ENCODE measurements at places on chromosomes 2 and 18.

DNA sequence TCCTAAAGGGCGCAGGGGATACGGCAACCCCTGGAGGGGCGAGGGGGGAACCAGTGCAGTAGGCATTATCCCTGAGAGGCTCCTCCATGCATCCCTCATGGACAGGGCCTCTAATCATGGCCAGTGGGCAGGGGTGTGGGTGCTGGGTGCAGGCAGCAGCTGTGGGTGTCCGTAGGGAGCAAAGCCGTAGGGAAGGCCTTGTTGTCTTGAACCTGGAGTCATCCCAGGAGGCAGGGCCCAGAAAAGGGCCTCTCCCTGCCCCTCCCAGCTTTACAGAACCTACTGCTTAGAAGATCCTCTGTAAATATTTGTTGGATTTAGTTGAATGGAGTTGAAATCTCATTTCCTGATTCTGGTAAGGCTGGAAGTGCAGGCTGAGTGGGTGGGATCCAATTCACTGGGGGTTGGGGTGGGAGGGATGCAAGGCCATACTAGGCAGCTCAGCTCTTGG, 207.0 kb upstream of the HAAO start:
- DNase-seq, result no peak

- DNase-seq, result no peak
These were observed 204.4 kb downstream of the SPP2 start for GRCh38 chr2:234254783-234255521.

DNA sequence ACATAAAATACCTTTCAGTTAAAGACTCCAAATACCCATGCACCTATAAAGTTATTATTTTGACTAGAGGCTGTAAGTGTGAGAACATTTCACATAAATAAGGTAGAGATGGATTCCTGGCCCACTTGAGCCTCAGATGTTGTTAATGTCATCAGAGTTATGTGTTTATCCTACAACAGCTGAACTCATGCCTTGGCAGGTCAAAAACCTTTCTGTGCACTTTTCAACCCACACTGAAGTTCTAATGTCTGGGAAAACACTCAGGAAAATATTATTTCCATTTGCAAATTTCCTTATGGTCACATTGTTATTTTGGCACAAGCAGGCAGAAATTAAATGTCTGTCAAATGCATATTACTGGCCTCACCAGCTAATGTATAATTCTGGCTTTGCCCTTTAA, 209.2 kb downstream of the LNPK start:
- DNase-seq, result no peak

- DNase-seq, result no peak
These were observed 211.6 kb downstream of the SEPTIN10 start for GRCh38 chr2:109402180-109402579.

DNA sequence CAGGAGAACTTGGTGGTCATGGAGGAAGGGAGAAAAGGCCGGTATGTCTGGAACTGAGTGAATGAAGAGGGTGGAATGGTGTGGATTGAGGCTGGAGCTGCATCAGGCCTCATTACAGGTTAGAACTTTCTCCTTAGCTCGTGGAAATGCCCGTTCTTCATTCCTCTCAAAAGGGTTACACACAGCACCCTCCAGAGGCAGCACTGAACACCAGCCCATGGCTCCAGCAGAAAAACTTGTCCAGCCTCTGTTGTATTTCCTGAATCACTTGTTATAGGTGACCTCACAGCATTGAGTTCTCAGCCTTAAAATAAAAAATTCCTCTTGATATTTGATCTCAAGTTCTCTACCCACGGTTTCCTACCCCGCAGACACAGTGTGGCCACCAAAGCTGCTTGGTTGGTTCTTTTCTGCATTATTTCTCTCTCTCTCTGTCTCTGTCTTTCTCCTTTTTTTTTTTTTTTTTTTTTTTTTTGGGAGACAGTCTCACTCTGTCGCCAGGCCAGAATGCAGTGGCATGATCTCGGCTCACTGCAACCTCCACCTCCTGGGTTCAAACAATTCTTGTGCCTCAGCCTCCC, 89.6 kb downstream of the ITGB1BP1 start:
- peak; percentile 44 for DNase-seq

GRCh38 chr18:35415511-35416073, 38.5 kb upstream of the ZNF396 start:
- DNase-seq, result no peak

GRCh38 chr18:10377956-10378355, 76.5 kb upstream of the APCDD1 start:
- no peak for DNase-seq

GRCh38 chr2:70785137-70785911, 5.1 kb downstream of the FIGLA start:
- DNase-seq, result peak; percentile 50

DNA sequence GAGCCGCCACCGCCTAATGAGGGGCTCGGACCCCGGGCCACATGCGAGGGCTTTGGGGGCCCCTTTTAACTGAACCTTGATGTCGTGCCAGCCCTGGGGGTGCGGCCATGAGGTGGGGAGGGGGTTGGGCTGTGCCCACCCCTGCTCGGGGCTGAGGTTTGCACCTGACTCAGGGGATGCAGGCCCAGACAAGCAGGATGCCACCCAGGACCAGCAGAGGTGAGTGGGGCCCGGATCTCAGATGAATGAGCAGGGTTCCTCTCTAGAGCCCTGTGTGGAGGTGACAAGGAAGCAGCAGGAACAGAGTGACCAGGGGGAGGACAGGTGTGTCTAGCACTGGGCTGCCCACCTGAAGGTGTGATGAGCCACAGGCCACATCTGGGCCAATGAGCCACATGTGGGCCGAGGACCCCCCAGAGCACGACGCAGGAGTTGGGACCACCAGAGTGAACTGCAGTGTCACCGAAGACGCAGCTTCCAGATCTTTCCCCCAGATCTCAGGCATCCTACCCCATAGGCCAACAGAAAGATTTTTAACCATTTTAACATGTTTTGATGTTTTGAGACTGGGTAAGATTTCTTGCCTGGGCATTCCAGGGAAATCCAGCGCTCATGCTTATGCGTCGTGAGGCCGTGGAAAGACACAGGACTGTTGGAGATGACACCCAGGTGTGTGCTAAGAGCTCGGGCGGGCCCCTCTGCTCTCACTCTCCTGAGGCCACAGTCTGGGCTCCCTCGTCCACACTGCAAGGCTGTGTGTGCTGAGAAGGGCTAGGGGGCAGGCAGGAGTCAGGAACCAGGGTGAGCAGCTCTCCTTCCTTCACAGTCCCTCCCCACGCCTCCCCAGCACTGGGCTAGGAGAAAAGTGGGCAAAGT, 73.6 kb downstream of the DDX1 start:
- DNase-seq, result no peak

GRCh38 chr2:241309684-241310117, 5.8 kb downstream of the HDLBP start:
- DNase-seq, result no peak

- DNase-seq, result no peak
These were observed 127.5 kb downstream of the LAMA3 start for GRCh38 chr18:23816740-23817139.

GRCh38 chr2:45700407-45701013, 49.0 kb downstream of the PRKCE start:
- no peak for DNase-seq

DNA sequence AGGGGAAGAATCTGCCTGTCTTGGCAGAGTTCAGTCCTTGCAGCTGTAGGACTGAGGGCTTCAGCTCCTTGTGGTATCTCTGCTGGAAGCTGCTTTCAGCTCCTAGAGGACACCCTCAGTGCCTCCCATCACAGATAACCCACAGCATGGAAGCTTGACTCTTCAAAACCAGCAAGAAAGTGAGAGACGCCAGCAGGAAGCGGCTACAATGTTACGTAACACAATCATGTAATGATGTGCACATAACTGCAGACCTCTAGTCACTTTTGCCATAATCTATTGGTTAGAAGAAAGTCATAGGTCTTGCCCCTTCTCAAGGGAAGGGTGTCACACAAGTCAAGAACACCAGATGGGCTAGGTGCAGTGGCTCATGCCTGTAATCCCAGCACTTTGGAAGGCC, 69.1 kb upstream of the AFF3 start:
- no peak for DNase-seq

DNA sequence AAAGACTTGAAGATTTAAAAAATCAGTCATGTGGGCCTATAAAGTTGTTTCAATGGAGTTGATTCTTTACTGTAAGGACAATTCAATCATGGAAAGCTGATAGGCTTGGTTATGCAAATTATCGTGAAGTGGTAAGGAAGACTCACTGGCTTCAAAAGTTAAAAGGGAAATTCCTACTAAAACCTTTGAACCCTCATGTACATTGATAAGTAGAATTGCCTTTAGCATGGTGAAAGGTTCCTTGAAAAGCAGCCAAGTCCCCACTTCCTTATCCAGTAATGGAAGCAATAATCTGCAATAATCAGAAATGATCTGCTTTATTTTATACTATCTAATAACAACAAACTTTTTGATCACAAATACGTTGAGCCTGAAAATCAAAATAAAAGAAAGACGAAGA, 14.4 kb upstream of the CCL20 start:
- no peak for DNase-seq

GRCh38 chr18:63970809-63971205, 926 bp downstream of the SERPINB8 start:
- no peak for DNase-seq

DNA sequence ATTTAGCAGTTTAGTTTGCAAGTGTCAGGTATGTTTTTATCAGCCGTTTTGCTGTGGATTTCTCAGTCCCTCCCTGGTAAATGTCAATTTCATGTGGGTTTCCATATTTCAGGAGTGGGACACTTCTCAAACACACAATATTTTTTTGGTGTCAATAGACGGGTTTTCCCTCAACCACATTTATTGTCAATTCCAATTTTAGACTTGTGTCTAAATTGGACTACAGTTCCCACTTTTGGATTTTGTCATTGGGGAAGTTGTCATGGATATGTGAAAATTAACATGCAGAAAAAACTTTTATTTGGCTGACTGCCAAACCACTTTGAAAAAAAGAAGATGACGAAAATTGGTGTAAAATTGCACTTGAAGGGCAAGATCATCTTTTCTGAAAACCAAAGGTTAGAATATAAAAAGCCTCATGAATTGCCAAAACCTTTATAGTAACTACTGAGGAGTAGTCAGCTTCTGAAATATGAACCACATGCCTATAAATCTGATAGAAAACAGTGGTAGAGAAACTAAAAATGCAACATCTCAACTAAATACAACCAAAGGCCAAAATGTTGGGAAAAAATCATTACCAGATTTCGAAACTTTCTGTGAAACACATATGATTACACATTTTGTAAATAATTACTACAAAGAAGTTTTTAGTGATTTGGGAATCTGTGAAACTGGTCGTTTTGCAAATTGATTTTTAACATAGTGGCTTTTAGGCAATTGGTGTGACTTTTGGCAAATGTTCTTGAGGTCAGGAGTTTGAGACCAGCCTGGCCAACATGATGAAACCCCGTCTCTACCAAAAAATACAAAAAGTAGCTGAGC, 106.4 kb downstream of the BCL2L11 start:
- DNase-seq, result no peak

DNA sequence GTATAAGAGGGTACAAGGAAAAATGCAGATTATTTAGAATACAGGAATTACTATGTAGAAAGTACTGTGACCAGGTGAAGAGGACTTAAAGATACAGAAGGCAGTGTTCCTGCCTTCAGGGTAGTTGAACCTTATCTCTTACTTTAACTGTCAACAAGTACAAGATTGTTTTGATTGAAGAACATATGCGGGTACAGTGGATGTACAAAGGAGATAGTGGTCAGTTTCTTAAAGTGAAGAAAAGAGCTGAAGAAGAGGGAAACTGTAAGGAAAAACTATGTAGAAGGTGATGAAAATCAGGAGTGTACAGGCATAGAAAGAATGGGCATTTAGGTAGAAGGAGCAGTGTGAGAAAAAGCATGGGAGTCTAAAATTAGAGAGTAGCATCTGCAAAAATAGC, 2.2 kb downstream of the RALBP1 start:
- DNase-seq, result no peak

DNA sequence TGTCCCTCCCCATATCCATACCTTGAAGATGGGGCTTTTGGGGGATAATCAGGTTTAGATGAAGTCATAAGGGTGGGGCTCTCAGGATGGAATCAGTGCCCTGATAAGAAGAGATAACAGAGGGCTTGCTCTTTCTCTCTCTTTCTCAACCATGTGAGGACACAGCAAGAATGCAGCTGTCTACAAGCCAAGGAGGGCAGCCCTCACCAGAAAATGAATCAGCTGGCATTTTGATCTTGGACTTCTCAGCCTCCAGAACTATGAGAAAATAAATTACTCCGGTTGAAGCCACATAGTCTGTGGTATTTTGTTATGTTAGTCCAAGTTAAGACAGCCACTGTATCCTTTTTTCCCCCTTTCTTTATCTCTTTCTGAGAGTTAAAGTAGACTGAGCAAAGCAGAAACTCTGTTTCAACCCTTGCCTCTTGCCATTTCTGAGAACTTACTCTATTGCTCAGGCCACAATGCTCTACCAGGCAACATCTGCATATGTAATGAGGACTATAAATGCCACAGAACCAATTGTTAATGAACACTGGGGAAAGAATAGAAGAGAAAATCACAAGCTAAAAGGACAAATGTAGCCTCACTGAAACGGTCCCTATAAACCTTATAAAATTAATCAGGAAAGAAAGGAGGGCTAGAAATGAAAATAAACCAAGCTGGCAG, 56.9 kb downstream of the SRBD1 start:
- DNase-seq, result no peak

- DNase-seq, result no peak
These were observed 63.1 kb downstream of the RHOB start for GRCh38 chr2:20509770-20510490.

GRCh38 chr2:17947113-17947512, 68.6 kb downstream of the KCNS3 start:
- DNase-seq, result no peak

GRCh38 chr2:191941376-191941929, 94.6 kb upstream of the CAVIN2 start:
- no peak for DNase-seq

DNA sequence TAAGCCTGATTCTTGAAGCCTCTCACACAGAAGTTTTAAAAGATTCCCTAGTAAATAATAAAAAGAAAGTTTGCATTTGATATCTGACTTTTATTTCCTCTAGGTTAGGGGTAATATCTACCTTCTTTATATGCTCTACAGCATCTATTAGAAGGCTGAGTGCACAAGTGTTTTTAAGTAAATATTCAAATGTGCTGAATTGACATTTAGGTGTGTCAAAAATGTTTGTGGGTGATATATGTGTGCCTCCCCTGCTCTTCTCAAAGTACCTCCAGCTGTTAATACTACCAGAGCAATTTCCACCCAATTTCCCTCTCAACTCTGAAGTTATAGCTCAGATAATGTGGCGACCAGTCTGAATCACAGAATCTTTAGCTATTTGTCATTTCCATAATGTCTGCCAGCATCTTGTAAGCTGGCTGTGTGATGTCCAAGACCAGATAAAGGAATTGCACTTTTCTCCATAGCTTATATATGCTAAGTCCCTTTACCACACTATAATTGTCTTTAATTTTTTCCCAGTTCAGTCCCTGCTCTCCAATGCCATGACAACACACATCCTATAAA, 24.4 kb upstream of the ERMN start:
- DNase-seq, result no peak

All from liver (tissue), 10 donors.